ENCODE measurements at places on chromosomes 4 and X.
A peak's percentile ranks its signal among the peaks of the same experiment; 100 is the strongest.

GRCh38 chrX:131801066-131801465, 222.0 kb upstream of the STK26 start:
- no peak for DNase-seq

GRCh38 chr4:150079081-150079581, 886 bp downstream of the DCLK2 start:
- DNase-seq, result peak; percentile 37

DNA sequence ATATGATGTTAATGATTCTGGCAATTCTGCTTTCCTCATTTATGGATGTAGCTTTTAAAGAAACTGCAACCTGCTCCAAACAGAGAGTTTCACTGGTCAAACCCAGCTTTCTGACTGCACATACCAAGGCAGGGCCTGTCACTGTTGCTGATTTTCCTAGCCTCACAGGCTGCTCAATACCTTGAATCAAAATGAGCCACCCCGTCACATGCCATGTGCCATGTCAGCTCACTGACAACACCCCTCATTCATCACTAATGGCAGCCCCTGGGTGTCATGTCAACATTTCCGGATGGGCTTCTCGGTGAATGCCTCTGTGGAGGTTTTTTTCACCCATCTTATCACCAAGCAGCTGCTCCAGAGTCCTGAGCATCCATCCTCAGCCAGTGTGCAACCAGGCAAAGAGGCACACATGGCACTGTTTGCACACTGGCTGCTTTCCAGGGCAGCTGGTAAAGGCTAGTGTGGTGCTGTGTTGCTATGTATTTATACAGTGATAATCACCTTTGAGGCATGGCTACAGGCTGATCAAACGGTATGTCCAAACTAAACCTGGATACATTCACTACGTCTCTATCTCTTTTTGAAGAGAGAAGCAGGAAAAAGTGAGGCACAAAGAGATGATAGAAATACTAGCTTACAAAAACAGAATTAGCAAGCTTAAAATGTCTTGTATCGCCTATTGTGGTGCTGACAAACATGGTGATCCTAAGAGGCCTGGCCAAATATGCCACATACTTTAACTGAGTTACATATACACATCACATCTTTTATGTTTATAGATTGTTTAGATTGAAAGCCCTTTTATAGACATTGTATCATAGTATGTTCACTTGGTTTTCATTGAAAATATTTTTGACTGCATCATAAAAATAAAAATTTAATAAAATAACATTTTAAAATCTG, 94.6 kb upstream of the INPP4B start:
- peak; percentile 33 for DNase-seq

- DNase-seq, result no peak
These were observed 172.4 kb downstream of the TLL1 start for GRCh38 chr4:166045457-166045856.

GRCh38 chrX:151151665-151152267, 24.6 kb upstream of the GPR50 start:
- DNase-seq, result peak; percentile 45

DNA sequence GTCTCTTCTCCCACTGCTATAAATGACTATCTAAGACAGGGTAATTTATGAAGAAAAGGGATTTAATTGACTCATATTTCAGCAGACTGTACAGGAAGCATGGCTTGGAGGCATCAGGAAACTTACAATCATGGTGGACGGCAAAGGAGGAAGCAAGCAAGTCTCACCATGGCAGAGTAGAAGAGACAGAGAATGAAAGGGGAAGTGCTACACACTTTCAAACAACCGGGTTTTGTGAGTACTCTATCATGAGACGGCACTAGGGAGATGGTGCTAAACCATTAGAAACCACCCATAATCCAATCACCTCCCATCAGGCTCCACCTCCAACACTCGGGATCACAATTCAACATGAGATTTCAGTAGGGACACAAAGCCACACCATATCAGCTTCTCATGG, 11.1 kb downstream of the UBE2NL start:
- DNase-seq, result no peak

DNA sequence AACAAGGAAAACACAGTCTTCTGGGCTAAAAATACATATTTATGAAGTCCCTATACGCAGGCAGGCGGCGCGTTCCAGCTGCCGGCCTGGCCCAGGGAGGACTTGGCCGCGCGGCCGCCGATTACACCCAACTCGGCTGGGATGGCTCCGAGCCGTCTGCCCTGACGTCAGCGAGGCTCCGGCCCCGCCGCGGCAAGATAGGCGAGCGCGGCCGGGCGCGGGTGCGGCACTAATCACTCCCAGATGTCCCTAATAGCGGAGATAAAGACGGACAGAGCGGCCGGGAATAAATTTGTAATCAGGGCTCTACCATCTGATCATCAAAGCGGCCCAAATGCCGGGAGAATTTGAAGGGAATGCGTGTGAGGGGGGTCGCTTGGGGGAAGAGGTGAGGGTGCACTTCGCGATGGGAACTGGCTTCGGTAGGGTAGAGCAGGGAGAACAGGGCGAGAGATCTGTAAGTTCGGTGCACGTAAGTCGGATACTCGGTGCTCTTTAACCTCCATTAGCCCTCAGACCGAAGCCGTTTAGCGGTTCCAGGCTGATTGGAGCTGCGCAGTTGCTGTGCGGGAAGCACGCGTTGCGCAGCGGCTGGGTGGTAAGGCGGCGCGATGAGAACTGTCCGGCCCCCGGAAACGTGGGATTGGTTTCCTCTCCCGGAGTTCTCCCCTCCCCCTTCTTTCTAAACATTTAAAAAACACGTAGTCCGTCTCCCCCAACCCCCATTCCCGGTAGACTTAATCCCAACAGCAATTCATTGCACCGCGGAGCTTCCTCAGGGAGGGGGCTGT, 7.7 kb downstream of the HAND2 start:
- DNase-seq, result peak; percentile 76

DNA sequence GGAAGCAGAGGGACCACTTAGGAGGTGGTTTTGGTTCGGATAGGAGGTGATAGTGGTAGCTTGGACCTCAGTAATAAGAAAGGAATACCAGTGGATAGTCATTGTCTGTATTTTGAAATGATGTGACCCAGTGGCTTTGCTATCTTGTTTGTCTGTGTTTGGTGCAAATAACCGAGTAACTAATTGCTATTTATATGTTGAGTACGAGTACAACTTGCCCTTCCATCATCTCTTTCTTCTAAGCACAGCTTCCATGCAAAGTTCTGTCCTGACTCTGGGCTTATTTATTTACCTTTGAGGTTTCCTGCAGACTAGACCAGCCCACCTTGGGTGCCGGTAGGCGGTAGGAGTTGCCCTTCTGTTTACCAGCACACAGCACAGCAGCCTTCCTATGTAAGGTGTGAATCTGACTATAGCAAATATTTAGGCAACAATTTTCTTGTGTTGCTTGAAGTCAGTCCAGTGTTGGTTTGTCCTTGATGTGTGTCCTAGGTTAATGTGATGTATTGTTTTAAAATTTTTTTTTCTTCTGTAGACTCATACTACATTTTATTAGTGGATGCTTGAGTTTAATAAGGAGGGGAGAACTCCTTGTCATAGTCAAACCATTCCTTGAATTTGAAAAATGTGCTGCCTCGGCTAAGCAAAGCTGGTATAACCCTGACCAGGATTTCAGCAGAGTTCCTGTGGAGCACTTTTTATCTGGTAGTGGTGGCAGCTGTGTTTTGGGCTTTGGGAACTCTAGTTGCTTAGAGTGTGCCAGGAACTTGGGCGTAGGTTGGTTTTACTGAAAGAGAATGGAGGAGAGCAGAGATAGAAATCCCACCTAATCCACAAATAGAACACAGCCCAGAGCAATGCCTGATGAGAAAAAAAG, 21.9 kb downstream of the PTTG2 start:
- DNase-seq, result no peak

DNA sequence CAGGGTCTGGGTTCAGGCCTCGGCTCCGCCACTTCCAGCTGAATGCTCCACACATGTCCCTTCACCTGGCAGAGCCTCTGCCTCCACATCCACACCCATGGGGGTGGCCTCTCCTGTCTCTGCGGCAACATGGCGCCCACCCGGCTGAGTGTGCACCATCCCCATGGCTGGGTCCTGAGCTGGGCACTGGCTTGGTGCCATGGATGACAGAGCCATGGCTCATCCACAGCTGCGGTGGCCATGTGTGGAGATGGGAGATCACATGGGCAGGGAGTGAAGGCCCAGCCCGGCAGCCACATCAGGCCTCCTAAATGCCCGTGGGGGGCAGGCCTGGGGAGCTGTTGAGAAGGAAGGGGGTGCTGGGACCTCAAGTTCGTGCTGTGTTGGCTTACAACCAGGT, 213.7 kb downstream of the AFAP1 start:
- no peak for DNase-seq

DNA sequence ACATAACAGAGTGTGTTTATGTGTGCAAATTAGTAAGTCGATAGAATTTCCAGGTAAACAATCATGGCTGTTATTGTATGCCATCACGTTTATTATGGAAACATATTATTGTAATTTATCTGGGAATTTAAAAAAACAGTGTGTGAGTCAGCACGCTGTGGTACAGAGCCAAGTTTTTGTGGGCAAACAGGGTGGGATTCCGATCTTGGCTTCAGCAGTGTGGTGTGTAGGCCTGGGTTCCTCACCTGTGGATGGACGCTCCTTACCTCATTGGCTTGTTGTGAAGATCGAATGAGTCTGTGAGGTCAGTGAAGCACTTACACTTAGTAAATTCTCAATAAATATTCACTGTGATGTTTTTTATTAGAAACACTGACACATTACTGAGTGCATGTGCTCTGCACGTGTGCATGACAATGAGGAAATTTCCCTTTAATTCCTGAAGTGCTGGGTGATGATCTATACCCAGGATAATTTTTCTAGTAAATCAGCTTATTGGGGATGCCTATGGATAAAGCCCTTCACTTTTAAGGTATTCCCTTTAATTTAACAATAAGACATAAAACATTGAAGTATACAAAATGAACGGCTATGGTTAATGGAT, 36.4 kb downstream of the SLIT2 start:
- DNase-seq, result no peak

DNA sequence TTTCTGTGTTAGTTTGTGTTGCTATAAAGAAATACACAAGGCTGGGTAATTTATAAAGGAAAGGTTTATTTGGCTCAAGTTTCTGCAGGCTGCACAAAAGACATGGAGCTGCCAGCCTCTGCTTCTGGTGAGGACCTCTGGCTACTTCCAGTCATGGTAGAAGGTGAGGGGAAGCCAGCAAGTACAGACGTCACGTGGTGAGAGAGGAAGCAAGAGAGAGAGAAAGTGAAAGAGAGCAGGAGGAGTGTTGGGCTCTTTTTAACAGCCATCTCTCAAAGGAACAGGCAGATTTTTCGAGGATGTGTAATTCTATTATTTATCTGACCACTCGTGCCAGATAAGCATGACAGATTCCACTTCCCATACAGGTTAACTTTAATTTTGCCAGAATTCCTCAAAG, 1199.1 kb downstream of the ADGRL3 start:
- DNase-seq, result no peak

- DNase-seq, result no peak
These were observed 163.6 kb upstream of the FAT1 start for GRCh38 chr4:186887291-186887700.

DNA sequence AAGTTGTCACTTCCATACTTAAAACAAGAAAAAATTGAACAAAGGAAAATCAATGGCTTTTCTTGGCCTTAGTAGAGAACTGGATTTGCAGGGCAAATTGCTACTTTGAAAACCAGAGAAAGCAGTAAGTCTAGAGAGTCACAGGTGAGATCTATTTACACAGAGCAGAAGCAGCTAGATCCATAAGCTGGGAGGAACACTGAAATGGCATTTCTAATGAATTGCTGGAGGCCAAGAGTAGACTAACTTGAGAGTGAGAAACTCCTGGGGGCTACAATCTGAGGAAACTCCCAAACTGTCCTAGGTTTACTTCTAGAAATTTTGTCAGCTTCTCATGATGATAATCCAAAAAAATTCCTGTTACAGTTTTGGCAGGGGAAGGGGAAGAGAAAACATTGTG, 133.3 kb downstream of the SPCS3 start:
- DNase-seq, result no peak

DNA sequence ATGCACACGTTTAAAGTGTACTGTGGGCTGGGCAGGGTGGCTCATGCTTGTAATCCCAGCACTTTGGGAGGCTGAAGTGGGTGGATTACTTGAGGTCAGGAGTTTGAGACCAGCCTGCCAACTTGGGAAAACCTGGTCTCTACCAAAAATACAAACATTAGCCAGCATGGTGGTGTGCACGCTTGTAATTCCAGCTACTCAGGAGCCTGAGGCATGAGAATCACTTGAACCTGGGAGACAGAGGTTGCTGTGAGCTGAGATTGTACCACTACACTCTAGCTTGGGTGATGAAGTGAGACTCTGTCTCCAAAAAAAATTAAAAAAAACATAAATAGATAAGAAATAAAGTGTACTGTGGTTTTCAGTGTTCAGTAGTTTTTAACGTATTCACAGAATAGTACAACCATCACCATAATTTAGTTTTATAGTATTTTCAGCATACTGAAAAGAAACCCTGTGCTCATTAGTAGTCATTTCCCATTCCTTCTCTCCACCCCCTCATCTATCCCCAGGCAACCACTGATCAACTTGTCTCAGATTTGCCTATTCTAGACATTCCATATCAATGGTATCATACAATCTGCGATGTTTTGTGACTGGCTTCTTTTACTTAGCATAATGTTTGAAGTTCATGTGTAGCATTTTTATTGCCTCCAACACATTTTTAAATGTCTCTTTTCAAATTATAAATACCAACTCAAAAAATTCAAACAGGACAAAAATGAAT, 19.1 kb downstream of the SLAIN2 start:
- DNase-seq, result no peak

GRCh38 chr4:118286685-118287084, 66.1 kb downstream of the PRSS12 start:
- no peak for DNase-seq

GRCh38 chr4:83631066-83631465, 95.2 kb downstream of the GPAT3 start:
- no peak for DNase-seq

DNA sequence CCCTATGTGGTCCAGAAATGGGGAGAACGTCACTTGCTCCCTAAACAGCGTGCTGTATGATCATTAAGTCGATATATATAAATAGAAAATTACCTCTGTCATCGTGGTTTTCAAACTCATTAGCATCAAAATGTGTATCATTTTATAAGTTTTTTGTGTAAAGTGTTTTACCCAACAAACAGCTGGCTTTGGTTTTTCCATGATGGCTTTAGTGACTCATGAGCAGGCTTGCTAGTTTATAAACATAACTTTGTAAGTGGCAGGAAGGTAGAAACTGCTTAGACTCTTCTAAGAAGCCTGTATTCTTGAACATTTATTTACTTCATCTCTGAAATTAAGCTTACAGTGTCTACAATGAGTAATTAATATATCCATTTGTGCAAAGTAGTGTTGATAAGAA, 108.4 kb upstream of the DIPK2B start:
- no peak for DNase-seq

DNA sequence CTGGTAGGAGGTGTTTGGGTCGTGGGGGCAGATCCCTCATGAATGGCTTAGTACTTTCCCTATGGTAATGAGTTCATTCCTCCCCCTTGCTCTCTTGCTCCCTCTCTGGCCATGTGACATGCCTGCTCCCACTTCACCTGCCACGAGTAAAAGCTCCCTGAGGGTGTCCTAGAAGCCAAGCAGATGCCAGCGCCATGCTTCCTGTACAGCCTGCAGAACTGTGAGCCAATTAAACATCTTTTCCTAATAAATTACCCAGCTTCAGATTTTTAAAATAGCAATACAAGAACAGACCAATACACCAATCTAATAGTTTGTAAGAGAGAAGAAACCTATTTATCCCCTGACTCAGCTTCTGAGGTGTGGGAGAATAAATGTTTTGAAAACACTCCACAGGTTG, 60.5 kb downstream of the FGFBP1 start:
- DNase-seq, result no peak
